Activated naive CD4-positive, alpha-beta T cell treated with anti-CD3 and anti-CD28 coated beads for 36 hours (primary cell): ENCODE measurements at places on chromosomes 3 and 15. TPM values are rescaled to one million over a fixed set of nuclear protein-coding genes. Genes with fewer than 3 reads are reported as not detected.

DNA sequence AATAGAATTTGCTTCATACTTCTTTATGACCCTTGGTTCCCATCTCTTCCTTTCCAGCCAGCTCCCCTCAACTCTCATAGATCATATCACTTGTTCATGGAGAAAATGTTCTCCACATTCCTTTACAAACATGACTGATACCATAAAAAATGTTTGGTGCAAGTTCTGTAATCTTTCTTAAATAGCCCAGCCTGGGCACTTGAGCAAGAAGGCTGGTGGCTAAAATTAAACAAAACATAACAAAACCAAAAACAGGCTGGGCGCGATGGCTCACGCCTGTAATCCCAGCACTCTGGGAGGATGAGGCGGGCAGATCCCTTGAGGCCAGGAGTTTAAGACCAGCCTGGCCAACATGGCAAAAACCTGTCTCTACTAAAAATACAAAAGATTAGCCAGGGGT, 8.9 kb upstream of the POLR2M start:
- DNase-seq, result no peak

GRCh38 chr3:48039487-48040190, 23.4 kb upstream of the MAP4 start:
- no peak for DNase-seq

- no peak for DNase-seq
These were observed 35.0 kb upstream of the COLQ start for GRCh38 chr3:15556512-15556911.

GRCh38 chr3:54213907-54214306, 91.6 kb downstream of the CACNA2D3 start:
- DNase-seq, result no peak

GRCh38 chr15:74956648-74957475, at the start of gene RPP25:
Gene RPP25, minus strand, starts transcription at chr15:74956772. Its CDS starts 189 bp downstream, at chr15:74956583.
- DNase-seq, result peak; percentile 65

DNA sequence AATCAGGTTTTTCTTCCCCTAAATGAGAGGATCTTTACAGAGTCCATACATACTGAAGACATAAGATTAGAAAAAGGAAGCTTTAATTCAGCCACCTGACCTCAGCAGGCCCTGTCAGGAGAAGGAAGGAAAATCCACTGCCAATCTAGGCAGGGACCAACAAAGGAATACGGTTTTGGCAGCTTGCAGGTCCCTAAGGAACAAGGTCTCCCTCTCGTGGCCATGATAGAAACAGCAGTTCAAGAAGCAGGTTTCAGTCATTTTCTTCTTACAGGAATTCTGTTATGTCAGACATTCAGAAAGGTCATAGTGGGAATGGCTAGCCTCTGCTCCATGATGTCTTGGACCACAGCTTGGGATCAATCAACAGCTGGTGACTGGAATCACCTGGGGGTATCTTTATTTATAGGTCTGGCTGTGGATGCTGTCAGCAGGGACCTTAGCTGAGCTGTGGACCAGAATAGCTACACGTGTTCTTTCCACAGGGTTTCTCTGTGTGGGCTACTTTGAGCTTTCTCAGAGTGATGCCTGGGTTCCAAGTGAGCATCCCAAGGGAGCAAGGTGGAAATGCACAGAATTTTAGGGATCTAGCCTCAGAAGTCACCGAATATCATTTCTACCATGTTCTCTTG, 9.4 kb upstream of the CMSS1 start:
- peak; percentile 43 for DNase-seq

GP9 gene
- total RNA-seq, result not detected

PIGZ gene
- 0.12 TPM for total RNA-seq
